Activated CD4-positive, alpha-beta memory T cell treated with anti-CD3 and anti-CD28 coated beads for 36 hours (primary cell): ENCODE measurements at places on chromosomes 11 and 22.

- DNase-seq: no peak
Measured at GRCh38 chr11:12769834-12770345, 95.7 kb downstream of the TEAD1 start.

DNA sequence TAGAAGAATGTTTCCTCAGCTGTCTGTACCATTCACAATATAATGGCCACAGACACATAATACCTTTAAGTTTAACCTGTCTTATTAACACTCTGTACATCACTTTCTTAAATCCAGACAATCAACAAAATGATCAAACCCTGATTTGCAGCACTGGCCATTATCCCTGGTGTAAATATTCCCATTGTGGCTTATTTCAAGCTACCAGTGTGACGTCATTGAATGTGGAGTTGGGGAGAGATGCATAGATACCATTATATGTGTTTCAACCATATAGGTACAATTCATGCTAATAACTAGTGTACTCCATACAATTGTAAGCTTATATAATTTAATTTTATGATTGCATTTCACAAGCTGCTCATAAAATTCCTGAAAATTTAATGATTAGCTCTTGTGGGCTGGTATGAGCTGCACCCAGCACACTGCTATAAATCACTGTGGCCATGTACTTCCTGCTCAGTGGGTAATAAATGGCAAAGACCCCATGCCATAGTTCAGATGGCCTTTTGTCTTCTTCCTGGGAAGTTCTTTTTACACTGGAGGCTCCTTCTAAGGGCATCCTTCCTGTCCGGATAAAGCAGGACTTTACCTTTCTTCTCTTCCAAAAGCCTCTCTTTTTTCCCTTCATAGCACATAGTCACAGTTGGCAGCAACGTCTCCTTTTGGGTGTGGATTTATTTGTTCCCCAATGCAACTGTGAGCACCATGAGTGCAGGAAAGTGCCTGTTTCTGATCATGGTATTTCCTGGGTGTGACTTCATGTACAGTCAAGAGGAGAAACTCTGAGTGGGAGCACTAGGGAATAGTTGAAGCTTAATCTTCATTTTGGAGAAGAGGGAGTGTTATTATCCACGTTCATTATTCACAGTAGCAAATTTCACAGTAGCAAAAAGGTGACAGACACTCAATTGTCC is 87.8 kb downstream of the MIAT start:
- no peak for DNase-seq

GRCh38 chr22:28629420-28630176 is 50.0 kb downstream of the TTC28 start:
- DNase-seq: no peak

DNA sequence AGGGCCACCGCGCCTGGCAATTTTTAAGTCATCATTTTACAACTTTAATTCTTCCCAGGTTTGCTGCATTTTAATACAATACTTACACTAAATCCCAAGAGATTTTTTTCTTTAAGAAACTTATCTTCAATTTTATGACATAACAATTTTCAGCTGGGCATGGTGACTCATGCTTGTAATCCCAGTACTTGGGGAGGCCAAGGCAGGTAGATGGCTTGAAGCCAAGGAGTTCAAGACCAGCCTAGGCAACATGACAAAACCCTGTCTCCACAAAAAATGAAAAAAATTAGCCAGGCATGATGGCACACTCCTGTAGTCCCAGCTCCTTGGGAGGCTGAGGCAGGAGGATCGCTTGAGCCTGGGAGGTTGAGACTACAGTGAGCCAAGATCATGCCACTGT is 38.8 kb downstream of the CLDN25 start:
- DNase-seq: no peak

- DNase-seq: no peak
Measured at GRCh38 chr11:2748814-2749554, 49.2 kb upstream of the KCNQ1OT1 start.

DNA sequence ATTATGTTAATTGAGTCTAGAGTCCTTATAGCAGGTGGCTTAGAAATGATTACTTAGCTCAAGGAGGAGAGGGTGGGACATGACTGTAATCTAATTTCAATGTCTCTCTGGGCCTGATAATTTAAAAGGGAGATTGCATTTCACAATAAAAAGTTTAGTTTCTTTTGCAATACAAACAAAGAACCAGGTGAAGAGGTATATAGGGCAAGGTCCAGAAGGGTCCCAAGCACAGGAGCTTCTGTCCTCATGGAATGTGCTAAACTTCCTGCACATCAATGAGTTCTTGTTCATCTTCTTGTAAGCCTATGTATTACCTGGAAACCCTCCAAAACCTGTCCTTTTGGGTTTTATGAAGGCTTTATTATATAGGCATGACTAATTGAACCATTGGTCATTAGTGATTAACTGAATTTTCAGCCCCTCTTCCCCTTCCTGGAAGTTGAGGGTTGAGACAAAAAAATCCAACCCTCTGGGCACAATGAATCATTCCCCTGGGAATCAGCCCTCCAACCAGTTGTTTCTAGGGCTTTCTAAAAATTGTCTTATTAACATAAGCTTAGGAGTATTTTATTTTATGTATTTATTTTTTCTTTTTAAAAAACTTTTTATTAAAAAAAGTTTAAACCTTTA is 37.6 kb downstream of the MS4A2 start:
- no peak for DNase-seq

DNA sequence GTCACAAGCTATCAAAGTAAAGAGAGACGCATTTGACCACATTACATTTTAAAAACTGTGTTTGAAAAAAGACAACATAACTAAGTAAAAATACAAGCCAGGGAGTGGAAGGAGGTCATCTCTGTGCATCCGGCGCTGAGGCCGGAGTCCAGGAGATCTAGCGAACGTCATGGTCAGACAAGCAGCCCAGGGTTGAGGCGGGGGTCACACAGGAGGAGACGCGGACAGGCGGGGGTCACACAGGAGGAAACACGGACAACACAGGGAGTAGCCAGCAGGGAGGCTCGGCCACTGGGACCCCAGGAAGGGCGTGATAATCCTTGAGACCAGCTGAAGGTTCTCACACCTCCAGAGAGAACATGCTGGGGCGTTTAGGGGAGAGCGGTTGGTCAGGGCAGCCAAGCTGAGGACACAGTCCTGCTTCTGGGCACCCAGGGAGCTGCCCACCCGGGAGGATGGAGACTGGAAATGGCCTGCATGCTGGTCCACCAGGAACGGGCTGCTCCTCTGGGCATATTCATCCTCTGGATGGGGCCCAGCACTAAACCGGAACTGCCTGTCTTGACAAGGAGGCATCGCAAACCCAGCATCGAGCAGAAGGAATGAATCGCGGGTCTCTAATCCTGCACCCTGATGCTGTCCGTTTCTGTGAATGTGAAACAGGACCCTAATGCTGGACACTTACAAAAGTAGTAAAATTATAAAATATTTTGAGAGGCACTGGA is 40.9 kb upstream of the MUC5AC start:
- no peak for DNase-seq

DNA sequence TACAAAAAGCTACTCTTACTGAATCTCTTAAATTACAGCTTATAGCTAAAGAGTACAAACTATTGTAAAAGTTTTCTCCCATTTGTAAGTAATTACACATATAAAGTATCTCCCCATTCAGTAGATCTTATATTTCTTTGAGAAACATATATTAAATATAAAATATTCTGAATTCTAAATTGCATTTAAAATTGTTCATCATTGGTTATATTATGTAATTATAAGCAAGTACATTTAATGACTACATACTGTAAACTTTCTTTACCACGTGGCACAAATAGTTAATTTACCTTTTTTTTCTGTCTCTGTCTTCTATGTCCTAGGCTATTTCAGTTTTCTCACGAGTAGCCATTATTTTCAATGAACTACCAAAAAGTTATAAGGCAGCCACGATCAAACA is 101.2 kb upstream of the SERPIND1 start:
- no peak for DNase-seq

GRCh38 chr11:125053167-125053566 is 9.9 kb upstream of the SLC37A2 start:
- no peak for DNase-seq

- DNase-seq: no peak
Measured at GRCh38 chr11:128789497-128790150, 77.5 kb downstream of the KCNJ1 start.

DNA sequence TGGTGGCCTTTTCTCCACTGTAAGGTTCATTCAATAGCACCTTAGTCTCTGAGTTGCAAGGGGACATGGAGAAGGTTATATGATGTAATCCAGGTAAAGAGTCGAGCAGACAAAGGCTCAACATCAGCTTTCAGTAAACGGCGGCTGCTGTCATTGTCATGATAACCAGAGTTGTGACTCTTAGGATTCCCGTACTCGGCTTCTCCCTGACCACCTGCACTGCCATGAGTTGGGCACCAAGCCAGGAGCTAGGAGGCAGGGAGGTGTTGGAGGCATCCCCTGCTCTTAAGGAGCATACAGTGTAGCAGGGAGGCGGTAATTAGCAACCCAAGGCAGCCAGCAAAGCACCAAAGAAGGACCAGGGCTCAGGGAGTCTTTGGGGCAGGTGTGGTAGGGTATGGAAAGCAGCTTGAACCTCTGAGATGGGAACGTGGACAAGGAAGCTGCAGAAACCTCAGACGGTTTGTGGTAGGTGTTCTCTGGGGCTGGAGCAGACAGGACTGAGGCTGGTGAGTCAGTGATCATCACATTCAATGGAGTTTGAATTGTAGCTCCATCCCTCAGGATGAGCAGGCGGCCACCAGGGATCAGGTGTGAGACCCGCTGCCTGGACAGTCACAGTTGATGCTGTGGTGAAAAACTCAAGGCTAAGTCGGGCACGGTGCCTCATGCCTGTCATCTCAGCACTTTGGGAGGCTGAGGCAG is 31.7 kb downstream of the LIF start:
- DNase-seq: no peak

DNA sequence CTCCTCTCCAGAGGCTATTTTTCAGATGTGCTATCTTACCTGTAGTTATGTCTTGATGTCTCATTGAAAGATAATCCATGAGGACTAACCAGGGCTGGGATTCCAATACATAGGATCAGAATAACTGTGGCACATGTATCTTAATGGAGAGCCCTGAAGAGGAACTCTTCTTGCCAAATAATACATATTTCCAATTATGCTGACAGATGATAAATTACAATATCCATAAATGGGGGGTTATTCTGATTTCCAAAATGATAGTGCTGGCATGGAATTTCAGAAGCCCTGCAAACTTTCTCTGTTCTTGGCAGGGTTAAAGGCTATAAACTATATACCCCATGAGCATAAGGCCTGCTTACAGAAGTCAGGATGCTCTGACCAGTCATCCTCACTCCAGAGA is 154.2 kb downstream of the ATG16L2 start:
- DNase-seq: no peak

DNA sequence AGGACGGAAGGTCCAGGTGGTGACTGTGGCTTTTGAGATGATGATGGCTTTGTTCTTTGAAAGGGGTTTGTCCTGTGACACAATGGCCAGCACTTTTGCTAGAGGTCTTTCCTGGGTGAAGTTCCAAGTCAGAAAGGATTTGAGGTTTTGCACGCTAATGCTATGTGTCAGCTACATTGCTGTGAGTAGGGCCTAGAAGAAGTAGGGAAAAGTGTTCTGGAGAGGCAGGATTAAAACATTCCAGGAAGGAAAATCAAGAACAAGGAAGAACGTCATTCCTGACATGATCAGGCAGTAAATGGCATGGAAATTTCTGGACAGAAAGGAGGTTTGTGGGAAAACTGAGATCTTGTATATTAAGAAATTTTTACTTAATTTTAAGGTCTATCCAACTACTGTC is 290.7 kb downstream of the NTM start:
- no peak for DNase-seq
